Stimulated activated CD4-positive, alpha-beta T cell treated with anti-CD3 and anti-CD28 coated beads, Interleukin-1b, Interleukin-23, amount 100 ng/mL, for 1 hour (primary cell): ENCODE measurements at places on chromosomes 1 and 21.

DNA sequence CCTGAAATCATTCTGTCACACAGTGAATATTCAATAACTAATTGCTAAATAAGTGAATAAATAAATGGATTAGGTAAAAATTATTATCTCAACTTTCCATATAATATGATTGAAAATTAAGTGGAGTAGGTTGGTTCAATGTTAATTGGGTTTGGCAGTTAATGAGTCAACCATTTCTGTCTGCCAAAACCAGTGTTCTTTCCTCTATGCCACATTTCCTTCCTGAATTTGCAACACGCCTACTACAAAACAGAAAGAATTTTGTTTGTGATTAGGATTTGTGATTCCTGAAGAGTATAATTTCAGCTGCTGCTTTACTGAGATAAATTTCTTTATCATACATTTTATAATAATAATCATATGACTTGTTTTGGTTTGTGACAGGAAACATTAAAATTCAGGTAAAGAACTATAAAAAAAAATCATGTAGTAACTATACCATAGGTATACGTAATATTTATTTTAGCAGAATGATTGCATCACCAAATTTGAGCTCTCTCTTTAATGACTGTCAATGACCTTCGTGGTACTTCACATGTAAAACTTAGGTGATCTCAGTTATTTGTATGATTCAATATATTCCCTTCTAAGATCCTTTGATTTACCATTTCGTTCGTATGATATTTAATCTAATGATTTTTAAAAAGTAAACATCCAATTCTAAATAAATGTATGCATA is 241.3 kb downstream of the KCNT2 start:
- no peak for DNase-seq

- DNase-seq = no peak
Observed at GRCh38 chr1:47967864-47968555, 29.2 kb downstream of the TRABD2B start.

DNA sequence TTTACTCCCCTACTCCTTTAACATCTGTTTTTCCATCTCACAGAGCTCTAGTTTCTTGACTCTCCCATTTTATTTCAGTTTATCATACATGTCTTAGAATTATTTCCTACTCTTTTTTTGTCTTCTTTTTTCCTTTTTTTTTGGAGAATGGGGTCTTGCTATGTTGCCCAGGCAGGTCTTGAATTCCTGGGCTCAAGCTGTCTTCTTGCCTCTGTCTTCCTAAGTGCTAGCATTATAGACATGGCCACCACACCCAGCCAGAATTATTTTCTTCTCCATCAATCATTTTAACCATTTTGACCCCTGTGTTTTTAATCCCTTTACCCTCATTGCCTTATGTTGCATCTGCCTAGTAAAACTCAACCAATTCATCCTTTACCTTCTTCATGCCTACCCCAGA is 123.2 kb upstream of the KIAA1614 start:
- DNase-seq = no peak

- no peak for DNase-seq
Observed at GRCh38 chr1:43942411-43942810, 4.3 kb upstream of the IPO13 start.

- DNase-seq = no peak
Observed at GRCh38 chr1:186753241-186753640, 73.0 kb upstream of the PTGS2 start.

DNA sequence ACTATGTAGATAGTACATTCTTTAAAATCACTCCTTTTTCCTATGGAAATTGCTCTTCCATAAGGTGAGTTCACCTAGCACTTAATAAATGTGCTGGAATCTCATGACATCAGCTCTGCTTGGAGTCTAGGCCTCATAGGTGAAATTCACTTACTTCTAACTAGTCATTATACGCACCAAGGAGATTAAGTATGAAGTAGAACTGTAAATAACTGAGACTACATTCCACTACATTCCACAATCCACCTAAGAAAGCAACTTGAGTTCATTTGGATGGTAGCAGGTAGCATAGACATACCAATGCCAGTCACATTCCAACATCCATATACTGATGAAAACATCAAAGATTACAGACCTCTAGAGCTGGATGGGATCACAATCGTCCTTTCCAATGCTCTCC is 64.3 kb downstream of the NIBAN1 start:
- no peak for DNase-seq

- DNase-seq = no peak
Observed at GRCh38 chr1:31299365-31299764, 2.5 kb downstream of the ZCCHC17 start.

- DNase-seq = no peak
Observed at GRCh38 chr1:203122159-203122558, 5.4 kb upstream of the ADORA1 start.

DNA sequence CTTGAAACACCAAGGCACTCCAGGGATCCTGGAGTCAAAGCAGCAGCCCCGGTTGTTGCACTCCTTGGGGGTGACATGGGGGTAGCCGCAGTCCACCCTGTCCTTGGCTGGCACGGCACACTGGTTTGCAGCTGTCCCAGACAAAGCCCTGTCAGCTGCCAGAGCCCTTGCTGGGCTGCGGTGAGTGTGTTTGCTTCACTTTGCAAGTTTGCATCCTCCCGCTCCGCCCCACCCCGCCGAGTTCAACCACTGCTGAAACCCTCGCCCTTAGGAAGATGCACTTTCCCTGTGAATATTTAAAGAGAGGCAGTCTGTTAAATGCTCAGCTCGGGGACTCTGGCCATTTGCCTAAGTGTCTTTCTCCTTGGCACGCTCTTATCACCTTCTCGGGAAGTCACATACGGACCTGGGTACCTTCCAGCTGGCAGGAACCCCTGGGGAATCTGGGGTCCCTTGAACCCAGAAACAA is 1.7 kb downstream of the TFF3 start:
- no peak for DNase-seq

GRCh38 chr1:181111559-181111958 is 23.1 kb downstream of the IER5 start:
- DNase-seq = no peak

- DNase-seq = no peak
Observed at GRCh38 chr1:93395195-93395594, 49.5 kb downstream of the DR1 start.

DNA sequence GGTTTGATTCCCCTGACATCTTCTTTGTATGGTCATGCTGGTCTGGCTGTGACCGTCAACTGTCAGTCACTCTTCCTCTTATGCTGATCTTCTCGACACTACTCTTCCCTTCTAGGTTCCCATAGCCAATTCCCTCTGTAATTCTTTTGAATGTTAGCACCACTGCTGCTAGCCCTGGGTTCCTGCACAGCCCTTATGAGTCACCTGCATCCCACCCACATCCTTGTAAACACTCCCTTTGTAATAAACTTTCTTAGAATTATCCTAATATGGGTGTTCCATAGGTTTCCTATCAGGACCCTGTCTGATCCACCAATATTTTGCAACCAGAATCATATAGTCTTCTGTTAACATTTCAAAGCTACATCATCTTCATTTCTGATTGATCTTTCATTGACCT is 37.1 kb downstream of the JUN start:
- no peak for DNase-seq

DNA sequence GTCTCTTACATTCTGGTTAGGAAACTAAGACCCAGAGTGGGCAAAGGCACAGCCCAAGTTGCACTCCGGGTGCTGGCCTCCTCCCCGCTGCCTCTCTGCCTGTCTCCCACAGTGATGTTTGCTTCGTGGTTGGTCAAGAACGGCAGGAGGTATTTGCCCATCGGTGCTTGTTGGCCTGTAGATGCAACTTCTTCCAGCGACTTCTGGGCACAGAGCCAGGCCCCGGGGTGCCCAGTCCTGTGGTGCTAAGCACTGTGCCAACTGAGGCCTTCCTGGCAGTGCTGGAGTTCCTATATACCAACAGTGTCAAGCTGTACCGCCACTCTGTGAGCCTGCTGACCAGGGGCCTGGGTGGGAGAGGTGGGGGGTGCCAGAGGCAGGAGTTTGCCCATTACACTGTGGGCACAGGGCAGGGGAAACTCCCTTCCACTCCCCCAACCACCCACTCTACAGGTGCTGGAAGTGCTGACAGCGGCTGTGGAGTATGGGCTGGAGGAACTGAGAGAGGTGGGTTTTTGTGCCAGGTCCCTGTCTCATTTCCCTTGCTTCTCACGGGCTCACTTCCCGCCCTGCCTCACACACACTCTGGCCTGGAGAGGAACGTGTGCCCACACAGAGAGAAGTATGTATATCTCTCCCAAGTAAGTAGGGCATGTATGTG is 1.9 kb downstream of the BTBD19 start:
- no peak for DNase-seq

DNA sequence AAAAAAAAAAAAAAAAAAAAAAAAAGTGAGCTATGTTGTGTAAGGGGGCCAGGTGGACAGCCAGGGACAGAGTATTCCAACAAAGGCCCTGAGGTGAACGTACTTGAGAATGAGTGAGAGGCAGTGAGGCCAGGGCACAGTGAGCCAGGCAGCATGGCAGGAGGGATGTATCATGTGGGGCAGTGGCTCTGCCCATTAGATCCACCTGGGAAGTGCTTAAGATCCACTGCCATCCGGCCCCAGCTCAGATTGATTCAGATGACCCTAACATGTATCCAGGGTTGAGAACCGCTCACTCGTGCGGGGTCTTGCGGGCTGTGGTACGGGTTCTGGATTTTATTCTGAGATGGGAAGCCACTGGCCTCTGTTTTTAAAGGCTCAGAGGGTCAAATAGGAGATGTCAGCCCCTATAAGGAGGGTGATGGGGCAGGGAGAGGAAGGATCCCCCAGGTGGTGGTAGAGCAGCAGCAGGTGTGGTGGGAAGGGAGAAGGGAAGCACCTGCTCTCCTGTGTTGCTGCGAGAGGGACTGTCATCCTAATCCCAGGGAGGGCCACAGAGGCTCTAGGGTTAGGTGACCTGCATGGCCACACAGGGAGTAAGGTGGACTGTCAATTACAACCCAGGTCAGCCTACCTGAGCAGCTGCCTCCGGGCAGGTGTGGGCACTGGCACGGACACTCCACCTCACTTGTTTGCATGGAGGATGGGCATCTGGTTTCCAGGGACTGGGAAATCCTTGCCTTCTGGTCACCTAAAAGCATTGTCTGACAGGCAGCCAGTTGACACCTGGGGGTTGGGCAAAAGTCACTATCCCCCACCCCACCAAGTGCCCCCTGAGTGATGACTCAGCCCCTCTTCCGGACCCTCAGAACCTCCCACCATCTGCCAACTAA is 31.6 kb downstream of the CDK18 start:
- DNase-seq = no peak

- no peak for DNase-seq
Observed at GRCh38 chr1:88549536-88549935, 134.5 kb upstream of the PKN2 start.

DNA sequence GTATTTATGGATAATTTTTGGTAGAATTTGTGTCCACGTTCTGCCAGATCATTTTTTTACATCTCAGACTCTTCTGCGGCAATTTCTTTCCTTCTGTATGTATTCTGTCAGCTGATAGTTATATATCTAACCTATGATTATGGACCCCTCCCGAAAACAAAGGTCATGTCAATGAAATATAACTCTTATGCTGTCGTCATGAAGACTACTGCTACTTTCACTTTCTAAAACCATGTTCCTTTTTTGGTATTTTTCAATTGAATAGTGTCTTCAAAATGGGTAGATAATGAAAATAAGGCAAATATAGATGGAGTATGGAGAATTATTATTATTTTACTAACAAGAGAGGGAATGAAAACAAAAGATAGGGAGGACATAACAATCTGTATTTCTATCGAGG is 3.2 kb downstream of the ANGPTL1 start:
- no peak for DNase-seq

GRCh38 chr21:20783611-20784010 is 214.6 kb upstream of the NCAM2 start:
- DNase-seq = no peak

DNA sequence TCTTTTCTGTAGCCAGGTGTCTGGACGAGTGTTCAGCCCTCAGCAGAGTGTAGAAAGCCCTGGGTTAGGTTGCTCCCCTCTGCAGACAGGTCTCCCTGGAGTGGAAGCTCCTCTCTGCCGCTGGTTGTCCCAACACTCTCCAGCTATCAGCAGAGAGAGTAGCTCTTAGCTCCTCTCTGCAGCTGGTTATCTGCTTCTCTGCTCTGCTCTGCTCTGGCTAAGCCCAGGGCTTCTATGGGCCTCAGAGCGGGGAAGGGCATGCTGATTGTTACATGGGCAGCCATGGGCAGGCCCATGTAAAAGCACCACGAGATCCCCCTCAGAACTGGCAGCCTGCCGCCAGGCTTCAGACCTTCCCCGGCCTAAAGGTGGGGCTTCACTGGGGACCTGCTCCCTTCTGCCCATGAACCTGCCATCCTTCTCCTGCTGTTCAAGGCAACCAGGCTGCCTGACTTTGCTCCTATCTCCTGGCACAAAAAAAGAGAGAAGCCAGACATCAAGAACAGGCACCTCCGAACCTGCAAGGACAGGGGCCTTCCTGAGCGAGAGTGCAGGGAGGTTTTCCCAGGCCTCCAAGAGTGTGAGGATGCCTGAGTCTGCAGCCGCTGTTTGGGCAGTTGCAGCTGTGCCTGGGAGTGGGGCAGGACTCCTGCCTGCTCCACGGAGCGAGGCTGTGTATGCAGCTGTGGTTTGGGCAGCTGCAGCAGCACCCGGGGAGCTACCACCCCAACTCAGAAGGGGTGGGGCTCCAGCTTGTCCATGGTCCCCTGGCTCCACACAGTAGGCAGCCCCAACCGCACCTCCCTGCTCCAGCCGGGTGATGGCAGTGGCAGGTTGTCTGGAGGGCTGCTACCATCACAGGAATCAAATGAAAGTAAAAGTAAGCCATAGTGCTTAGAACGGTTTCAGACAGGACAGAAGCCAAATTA is 973.7 kb downstream of the LTN1 start:
- no peak for DNase-seq

DNA sequence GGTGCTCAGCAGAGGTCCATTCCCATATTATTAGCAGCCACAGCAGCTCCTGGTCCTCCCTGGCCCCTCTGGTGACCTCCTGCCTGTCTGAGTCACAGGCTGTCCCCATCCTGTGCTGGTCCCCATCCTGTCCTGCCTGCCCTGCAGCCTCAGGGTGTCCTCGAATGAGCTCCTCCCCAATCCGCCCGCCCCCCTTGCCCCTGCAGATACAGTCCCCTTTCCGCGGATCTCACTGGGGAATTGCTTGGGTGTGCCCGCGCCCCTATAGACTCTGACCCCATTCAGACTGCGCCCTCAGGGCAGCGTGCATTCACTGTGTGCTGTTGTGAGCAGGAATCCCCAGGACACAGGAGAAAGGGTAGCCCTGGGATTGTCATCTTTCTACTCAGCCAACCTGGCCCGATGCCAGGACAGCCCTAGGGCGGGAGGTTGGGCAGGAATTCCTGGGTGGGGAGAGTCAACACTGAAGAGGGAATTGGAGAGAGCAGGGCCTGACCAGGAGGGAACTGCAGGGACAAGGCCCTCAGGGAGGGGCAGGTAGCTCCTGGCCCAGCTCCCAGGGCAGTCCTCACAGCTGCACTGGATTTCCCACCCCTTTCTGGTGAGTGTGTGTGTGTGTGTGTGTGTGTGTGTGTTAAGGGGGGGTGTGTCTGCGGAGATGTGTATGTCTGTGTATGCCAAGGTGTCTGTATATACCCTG is 1.1 kb upstream of the GUCA2A start:
- DNase-seq = no peak

GRCh38 chr1:1349256-1350012 is at the start of gene DVL1:
DVL1 (minus strand) TSS chr1:1349418; CDS start chr1:1349065, 353 bp downstream.
- DNase-seq = peak; percentile 55
